Left ventricle myocardium inferior (tissue), 1 donor: ENCODE measurements at places on chromosomes 6 and 20. TPM values are rescaled to one million over a fixed set of nuclear protein-coding genes. Genes with fewer than 3 reads are reported as not detected.

Gene SIRPB1
- total RNA-seq = 0.27 TPM

GRCh38 chr6:4280707-4281106 lies 145.3 kb upstream of the ECI2 start:
- no peak overlapping the region for H3K4me3 ChIP-seq
- H3K36me3 ChIP-seq = no peaks in the 10 kb centered on the region
- peaks cover 7% of the 10 kb centered on the region for H3K27me3 ChIP-seq
- H3K4me1 ChIP-seq = peaks cover 12% of the 10 kb centered on the region

Gene MATN4
- total RNA-seq = not detected

DNA sequence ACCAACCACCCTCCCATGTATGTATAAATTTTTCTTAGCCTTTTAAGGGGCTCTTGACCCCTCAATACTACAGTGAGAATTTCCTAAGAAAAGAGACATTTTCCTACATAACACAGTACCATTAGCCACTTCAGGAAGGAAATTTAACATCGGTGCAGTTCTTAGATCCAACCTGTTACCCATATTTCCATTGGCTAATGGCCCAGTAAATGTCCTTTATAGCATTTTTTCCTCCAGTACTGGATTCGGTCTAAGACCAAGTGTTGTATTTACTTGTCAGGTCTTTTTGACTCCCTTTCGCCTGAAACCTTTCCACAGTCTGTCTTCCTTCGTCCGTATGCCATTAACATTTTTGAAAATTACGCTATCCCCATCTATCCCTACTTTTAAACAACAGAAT lies 173.4 kb upstream of the PMEPA1 start:
- no peak overlapping the region for H3K4me3 ChIP-seq
- no peak overlapping the region for H3K27ac ChIP-seq
- H3K36me3 ChIP-seq = no peaks in the 10 kb centered on the region
- peaks cover 13% of the 10 kb centered on the region for H3K4me1 ChIP-seq
- no peak for DNase-seq

DNA sequence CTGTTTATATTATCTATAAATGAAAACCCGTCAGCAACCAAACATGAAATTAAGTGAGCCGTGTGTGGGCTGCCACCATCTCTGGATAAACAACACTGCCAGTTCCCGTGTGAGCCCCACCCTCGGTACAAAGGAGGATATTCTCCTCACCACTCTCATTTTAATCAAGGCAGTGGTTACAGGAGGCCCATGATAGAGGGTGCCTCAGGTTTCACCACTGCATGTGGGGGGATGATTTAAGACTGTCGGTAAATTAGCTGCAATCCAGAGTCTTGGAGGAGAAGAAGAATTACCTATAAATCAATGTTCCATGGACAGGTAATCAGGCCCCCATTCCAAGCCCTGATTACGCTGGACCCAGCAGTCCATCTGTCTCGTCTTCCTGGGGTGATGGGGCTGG lies 361.6 kb upstream of the SULF2 start:
- no peak for DNase-seq
- H3K27ac ChIP-seq = no peak overlapping the region

Gene ENPP1
- 2.9 TPM for total RNA-seq

- H3K36me3 ChIP-seq = peaks cover 4% of the 10 kb centered on the region
- no peak overlapping the region for H3K27ac ChIP-seq
- no peak for DNase-seq
- no peaks in the 10 kb centered on the region for H3K4me1 ChIP-seq
Measured at GRCh38 chr6:36265744-36266143, 4.1 kb upstream of the PNPLA1 start.

DNA sequence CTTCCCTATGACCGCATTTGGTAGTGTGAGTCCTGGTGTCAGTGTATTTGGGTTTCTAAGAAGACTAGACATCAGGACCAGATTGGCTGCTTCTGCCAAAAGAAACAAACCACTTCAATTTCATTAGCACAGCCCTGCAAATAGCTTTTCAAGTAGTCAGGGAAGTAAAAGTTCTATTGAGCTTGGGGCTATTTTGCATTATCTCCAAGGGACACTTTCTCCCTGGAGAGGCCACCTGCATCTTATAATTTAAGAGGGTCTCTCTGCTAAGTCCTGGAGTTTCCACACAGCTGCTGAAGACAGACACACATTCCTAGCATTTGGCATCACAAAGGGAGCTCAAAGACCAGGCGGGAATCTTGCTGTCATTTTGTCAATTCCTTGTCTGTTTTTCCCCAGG lies 141.2 kb downstream of the BMP2 start:
- H3K4me1 ChIP-seq = no peaks in the 10 kb centered on the region
- no peak overlapping the region for H3K27ac ChIP-seq
- no peaks in the 10 kb centered on the region for H3K36me3 ChIP-seq
- DNase-seq = no peak

DNA sequence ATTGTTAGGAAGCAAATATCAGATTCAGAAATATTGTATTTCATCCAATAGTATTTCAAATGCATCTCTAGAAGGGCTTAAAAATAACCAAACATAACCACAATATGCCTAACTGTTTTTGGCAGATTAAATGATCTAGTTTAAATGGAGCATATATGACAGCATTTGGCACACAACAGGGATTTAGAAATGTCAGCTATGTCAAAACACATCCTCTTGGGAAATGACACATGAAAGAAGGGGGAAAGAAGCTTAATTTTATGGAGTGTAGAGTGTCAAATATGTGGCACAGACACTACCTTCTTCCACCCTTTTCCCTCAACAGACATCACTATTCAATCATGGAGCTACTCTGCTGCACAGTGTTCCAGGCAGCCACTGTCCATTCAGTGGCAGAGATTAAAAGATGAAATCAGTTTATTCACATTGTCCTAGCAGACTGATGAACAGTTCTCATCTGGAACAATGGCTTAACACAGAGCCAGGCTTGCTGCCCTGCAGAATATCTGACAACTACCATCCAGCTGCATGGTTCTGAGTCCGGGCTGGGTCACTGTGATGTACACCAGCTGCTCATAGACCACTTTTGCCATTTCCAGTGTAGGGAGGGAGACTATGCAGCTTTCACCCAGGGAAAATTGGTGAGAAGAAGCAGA lies 349.8 kb downstream of the DHX35 start:
- DNase-seq = no peak
- no peaks in the 10 kb centered on the region for H3K4me1 ChIP-seq
- H3K27me3 ChIP-seq = peaks cover 34% of the 10 kb centered on the region
- no peak overlapping the region for H3K27ac ChIP-seq
- no peak overlapping the region for H3K4me3 ChIP-seq

Gene IBTK
- 28.5 TPM for total RNA-seq

Gene KHDC1L
- not detected for total RNA-seq

DNA sequence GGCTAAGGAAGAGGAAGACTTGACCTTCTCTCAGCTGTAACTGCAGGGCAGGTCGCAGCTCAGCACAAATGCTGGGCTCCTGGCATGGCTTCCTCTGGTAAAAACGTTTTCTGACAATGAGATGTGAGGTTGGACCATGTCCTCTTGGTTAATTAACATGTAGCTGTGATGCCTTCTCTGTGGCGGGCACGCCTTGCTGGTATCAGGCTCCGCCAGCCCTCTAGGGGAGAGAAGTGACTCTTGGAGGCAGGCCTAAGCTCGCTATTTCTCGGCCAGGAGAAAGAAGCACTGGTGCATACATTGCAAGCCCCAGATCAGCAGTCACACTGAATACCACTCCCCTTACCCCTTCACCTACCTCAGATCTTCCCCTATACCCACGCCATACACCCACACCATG lies 65.0 kb downstream of the QRSL1 start:
- no peaks in the 10 kb centered on the region for H3K4me1 ChIP-seq
- no peaks in the 10 kb centered on the region for H3K36me3 ChIP-seq
- peaks cover 15% of the 10 kb centered on the region for H3K27me3 ChIP-seq
- H3K27ac ChIP-seq = no peak overlapping the region
- no peak for DNase-seq

GRCh38 chr20:5529331-5530148 lies 212.8 kb upstream of the PROKR2 start:
- no peak overlapping the region for H3K27ac ChIP-seq
- H3K36me3 ChIP-seq = no peaks in the 10 kb centered on the region
- peak; percentile 83 for DNase-seq
- peaks cover 11% of the 10 kb centered on the region for H3K4me1 ChIP-seq
- H3K4me3 ChIP-seq = peak overlapping the region; percentile 14

DNA sequence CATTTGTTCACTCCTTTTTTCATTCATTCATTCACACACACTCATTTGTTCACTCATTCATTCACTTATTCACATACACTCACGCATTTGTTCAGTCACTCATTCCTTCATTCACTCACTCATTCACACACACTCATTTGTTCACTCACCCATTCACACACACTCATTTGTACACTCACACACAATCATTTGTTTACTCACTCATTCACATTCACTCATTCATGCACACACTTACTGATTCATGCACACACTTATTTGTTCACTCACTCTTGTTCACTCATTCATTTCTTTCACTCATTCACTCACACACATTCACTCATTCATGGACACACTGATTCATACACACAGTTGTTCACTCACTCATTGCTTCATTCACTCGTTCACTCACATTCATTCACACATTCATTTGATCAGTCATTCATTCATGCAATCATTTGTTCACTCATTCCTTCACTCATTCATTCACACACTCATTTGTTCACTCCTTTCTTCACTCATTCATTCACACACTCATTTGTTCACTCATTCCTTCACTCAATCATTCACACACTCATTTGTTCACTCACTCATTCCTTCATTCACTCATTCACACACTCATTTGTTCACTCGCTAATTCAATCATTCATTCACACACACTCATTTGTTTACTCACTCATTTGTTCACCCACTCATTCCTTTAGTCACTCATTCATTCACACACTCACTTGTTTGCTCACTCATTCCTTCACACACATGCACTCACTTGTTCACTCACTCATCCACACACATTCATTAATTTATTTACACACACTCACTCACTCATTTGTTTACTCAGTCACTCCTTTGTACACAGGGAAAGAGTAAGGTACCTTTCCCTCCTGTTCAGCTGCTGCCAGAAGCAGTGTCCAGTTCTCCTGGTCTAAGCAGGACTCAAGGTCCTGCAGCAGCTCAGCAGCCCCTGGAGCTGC lies 50.7 kb upstream of the BHLHE23 start:
- no peak for DNase-seq
- H3K36me3 ChIP-seq = no peaks in the 10 kb centered on the region
- H3K27ac ChIP-seq = no peak overlapping the region
- H3K4me3 ChIP-seq = no peak overlapping the region
- H3K4me1 ChIP-seq = peaks cover 8% of the 10 kb centered on the region

- H3K4me1 ChIP-seq = peaks cover 71% of the 10 kb centered on the region
- no peaks in the 10 kb centered on the region for H3K27me3 ChIP-seq
- no peak overlapping the region for H3K4me3 ChIP-seq
- DNase-seq = no peak
- no peak overlapping the region for H3K27ac ChIP-seq
- no peaks in the 10 kb centered on the region for H3K36me3 ChIP-seq
Measured at GRCh38 chr6:109050012-109050411, 44.6 kb downstream of the SESN1 start.

Gene RREB1
- total RNA-seq = 33.3 TPM

DNA sequence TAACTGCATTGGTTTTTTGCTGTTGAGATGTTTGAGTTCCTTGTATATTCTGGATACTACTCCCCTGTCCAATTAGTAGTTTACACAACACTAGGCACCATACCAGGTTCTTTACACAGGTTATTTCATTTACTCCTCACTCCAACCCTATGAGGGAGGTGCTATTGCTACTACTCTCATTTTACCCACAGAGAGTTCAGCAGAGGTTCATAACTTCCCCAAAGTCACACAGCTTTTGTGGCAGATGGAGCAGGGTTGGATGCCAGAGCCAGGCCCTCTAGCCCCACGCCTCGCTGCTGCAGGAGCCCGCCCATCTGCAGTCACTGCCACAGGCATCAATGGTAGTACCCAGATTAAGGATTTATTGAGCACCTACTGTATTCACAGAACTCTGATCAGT lies 61.7 kb upstream of the MAP3K4 start:
- H3K27me3 ChIP-seq = peaks cover 27% of the 10 kb centered on the region
- no peak overlapping the region for H3K27ac ChIP-seq
- H3K4me3 ChIP-seq = no peak overlapping the region
- no peak for DNase-seq
- H3K36me3 ChIP-seq = no peaks in the 10 kb centered on the region

Gene SAMD3
- not detected for total RNA-seq

- H3K4me1 ChIP-seq = no peaks in the 10 kb centered on the region
- H3K27me3 ChIP-seq = no peaks in the 10 kb centered on the region
- no peak overlapping the region for H3K27ac ChIP-seq
- no peak overlapping the region for H3K4me3 ChIP-seq
- H3K36me3 ChIP-seq = no peaks in the 10 kb centered on the region
Measured at GRCh38 chr6:23611776-23612381, 514.1 kb upstream of the NRSN1 start.
